ENCODE measurements at places on chromosomes 7 and 10. TPM values are rescaled to one million over a fixed set of nuclear protein-coding genes. Genes with fewer than 3 reads are reported as not detected.

The WEE2 gene
- total RNA-seq, result 0.33 TPM

The PDK4 gene
- total RNA-seq, result 0.23 TPM

The COL28A1 gene
- not detected for total RNA-seq

The TMEM254 gene
- total RNA-seq, result 16.6 TPM

The POLR2J2 gene
- total RNA-seq, result 9.4 TPM

DNA sequence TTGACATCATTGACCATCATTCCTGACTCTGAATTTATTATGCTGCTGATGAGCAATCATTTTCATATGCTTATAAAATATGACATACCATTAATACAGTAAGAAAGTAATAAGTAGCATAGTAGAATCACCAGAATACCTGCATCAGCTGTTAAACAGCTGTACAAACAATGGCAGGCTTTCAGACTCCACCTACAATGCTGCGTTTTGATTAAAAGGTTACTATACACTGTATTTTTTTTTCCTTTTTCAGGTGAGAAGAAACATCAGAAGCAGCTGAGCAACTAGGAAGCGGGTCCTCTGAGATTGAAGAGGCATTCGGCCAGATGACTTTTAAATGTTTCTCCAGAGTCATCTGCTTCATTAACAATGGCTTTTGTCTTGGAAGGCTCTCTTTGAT, 7.1 kb downstream of the ASNS start:
- H3K27me3 ChIP-seq, result peaks cover 3% of the 10 kb centered on the region
- DNase-seq, result no peak
- no peak overlapping the region for H3K27ac ChIP-seq
- no peak overlapping the region for H3K4me3 ChIP-seq

- no peaks in the 10 kb centered on the region for H3K36me3 ChIP-seq
- peak overlapping the region; percentile 96 for H3K4me3 ChIP-seq
- peak; percentile 11 for DNase-seq
- peaks cover 25% of the 10 kb centered on the region for H3K4me1 ChIP-seq
- H3K27me3 ChIP-seq, result peaks cover 5% of the 10 kb centered on the region
Measured at GRCh38 chr10:114174695-114175188, 739 bp upstream of the CCDC186 start.

- no peaks in the 10 kb centered on the region for H3K27me3 ChIP-seq
- H3K36me3 ChIP-seq, result no peaks in the 10 kb centered on the region
- no peak overlapping the region for H3K27ac ChIP-seq
- DNase-seq, result no peak
- H3K4me1 ChIP-seq, result peaks cover 10% of the 10 kb centered on the region
Measured at GRCh38 chr7:141133646-141134045, 59.8 kb downstream of the TMEM178B start.

DNA sequence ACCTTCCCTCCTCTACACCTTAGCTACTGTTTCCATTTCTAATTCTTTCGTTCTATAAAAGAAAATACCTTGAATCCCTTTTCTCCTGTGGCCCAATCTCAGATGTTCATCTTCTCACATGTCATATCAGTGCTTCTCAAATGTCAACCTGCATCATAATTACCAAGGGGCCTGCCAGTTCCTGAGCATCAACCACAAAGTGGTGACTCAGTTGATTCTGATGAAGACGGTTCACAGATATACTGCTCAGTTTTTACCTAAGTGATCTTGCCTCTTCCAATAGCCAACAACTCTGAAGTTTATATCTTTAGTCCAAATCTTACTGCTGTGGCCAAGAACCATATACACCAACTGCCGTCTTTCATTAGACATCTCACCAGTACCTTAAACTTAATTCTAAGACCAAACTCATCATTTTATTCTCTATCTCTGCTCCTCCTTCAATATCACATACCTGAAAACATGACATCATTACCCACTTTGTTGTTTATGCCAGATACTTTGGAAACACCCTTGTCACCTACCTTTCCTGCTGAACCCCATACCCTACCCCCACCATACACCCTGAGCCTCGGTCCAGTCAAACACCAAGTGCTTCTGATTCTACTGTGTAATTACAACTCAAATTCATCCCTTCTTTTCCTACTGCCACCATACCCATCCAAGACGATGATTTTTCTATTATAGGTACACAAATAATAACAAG, 115.5 kb downstream of the LMBR1 start:
- H3K4me3 ChIP-seq, result peak overlapping the region; percentile 21
- peaks cover 19% of the 10 kb centered on the region for H3K36me3 ChIP-seq
- H3K27me3 ChIP-seq, result peaks cover 2% of the 10 kb centered on the region

DNA sequence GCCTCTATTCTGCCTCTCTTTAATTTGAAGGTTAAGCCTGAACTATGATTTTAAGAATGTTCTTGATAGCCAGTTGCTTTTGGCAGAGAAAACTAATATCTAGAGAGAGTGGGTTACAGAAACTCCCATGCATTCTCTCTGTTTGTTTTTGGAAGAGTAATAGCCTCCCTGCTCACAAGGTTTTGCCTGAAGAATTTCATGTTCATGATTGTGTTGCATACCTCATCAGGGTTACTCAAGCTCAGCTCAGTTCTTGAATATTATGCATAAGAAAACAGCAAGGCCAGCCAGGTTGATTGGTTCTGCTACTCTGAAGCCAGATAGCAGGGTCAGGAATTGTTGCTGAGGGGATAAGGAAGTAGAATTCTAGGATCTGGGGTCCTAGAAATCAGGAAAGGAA, 137.4 kb downstream of the MDFIC start:
- no peaks in the 10 kb centered on the region for H3K36me3 ChIP-seq
- no peaks in the 10 kb centered on the region for H3K27me3 ChIP-seq
- H3K27ac ChIP-seq, result no peak overlapping the region
- no peak overlapping the region for H3K4me3 ChIP-seq
- no peaks in the 10 kb centered on the region for H3K4me1 ChIP-seq

- no peak overlapping the region for H3K27ac ChIP-seq
- H3K4me3 ChIP-seq, result no peak overlapping the region
- peaks cover 16% of the 10 kb centered on the region for H3K4me1 ChIP-seq
- no peak for DNase-seq
Measured at GRCh38 chr7:150857276-150858055, 5.1 kb downstream of the AOC1 start.

DNA sequence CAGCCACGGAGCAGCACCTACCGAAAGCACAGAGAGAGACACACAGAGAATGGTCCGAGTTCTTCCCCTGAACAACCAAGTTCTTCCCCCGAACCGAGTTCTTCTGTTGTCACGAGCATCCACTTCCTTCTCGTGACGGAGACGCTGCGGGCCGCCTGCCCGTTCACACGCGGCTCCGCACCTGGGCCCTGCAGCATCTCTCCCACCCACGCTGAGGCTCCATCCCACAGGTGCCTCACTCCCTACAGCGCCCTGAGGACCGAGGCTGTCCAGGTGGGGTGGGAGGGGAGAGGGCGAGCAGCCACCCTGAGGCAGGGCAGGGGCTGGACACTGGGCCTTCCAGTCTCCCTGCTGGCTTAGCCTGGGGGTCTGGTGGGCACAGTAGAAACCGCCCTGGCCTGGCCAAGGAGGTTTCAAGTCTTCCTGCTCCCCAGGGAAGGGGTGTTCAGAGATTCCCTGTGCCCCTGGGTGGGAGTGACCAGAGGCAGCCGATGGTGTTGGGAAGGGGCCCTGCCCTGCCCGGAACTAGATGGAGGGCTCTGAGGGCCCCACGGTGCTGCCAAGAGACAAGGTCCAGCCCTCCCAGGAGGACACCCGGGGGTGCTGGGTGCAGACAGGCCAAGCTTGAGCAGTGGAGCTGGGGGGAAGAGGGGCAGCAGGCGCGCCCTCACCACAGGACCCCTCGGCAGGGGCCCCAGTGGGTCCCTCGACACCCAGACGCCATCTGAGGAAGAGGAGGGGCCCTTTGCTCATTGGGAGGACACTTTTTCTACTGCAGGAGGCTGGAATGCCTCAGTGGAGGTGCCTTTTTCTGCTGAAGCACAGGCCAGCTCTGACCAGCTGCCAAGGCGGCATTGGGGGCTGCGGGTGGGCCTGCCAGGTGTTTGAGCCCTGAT, 5.2 kb upstream of the NKX6-2 start:
- H3K36me3 ChIP-seq, result no peaks in the 10 kb centered on the region
- no peak for DNase-seq
- no peak overlapping the region for H3K4me3 ChIP-seq
- no peaks in the 10 kb centered on the region for H3K4me1 ChIP-seq

- no peaks in the 10 kb centered on the region for H3K36me3 ChIP-seq
- no peak overlapping the region for H3K4me3 ChIP-seq
- H3K4me1 ChIP-seq, result peaks cover 8% of the 10 kb centered on the region
- H3K27me3 ChIP-seq, result no peaks in the 10 kb centered on the region
- DNase-seq, result no peak
Measured at GRCh38 chr10:123462246-123462645, 203.9 kb upstream of the GPR26 start.

DNA sequence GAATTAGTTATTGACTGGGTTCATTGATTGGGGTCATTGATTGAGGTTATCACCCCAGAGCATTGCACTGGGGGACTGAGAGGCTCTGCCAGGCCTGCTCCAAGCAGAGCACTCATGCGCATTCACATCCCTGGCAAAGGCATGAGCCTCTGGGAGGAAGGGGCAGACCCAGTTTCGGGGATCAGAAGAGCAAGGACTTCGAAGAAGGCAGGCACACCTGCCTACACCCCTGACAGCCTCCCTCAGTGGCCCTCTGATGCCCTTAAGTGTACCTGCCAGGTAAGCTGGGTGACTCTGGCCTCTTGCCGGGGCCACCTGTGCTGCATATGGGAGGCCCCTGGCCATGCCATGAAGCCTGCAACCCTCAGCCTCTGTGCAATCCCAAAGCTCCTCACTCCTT, 181.1 kb downstream of the PTPN20 start:
- no peak overlapping the region for H3K4me3 ChIP-seq
- peaks cover 12% of the 10 kb centered on the region for H3K27me3 ChIP-seq
- no peaks in the 10 kb centered on the region for H3K4me1 ChIP-seq
- DNase-seq, result no peak
- H3K36me3 ChIP-seq, result peaks cover 3% of the 10 kb centered on the region
- no peak overlapping the region for H3K27ac ChIP-seq

DNA sequence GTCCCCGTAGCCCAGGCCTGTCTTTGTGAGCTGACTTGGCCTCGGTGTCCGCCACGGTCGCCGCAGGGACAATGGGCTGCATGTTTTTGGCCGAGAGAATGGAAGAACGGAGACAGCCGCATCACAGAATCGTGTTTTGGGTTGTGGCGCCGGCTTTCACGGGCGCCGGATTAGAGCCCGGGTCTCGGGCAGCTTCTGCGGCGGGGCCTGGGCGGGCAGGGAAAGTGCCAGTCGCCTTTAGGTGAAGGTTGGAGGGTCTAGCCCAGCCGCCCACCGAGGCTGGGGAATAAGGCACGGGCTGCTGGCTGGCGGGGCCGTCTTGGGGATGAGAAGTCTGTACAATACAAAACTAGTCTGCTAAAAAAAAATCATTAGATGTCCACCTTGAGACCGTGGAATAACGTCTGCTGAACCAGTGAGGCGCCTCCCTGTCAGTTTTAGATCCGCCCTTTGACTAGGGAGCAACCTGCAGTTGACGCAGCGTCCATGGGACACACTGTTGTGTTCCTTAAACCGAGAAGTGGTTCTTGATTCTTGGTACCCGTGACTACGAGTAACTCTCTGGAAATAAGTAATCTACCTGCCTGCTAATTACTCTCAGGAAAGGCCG, 577 bp downstream of the DNAJB9 start:
- H3K4me3 ChIP-seq, result peak overlapping the region; percentile 99
- H3K27ac ChIP-seq, result peak overlapping the region; percentile 99
- DNase-seq, result peak; percentile 34
- peaks cover 7% of the 10 kb centered on the region for H3K27me3 ChIP-seq

- no peak for DNase-seq
- no peak overlapping the region for H3K27ac ChIP-seq
- H3K27me3 ChIP-seq, result no peaks in the 10 kb centered on the region
Measured at GRCh38 chr10:21552638-21553037, 18.6 kb downstream of the MLLT10 start.

DNA sequence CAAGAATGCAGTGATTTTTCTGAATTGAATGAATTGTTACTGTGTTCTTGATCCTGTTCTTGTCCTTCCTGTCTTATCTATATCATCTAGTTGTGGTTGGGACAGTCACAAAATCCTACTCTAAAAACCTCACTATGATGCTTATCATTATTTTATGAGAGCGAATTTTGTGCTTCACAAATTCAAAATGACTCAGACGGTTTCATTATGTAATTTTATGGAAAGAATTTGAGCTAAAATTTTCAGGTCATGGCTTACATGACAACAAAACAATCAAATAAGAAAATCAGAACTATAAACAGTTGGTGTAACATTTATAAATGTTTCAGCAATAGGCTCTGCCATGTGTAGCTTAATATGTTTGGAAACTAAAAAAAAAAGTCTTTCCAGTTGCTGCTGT, 6.9 kb downstream of the PRKAR2B start:
- no peak overlapping the region for H3K27ac ChIP-seq
- no peak overlapping the region for H3K4me3 ChIP-seq
- no peaks in the 10 kb centered on the region for H3K36me3 ChIP-seq
- H3K27me3 ChIP-seq, result peaks cover 2% of the 10 kb centered on the region
- DNase-seq, result no peak

DNA sequence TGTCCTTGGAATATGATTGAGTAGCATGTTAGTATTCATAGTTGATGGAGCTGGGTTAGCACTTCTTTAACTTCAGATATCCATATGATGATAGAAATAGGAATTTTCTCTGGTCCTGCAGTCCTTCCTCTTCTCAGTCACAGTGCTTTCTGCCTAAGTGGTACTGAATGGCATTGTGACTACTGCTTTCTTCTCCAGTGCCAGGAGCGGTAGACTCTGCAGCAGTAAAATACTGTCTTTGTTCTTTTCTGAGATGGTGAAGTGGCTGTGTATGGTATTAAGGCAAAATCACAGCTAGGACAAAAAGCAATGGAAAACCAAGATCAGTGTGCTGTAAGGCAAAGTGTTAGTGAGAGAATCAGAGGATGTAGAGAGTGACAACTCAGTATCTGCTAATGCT, 46.6 kb downstream of the C1GALT1 start:
- H3K36me3 ChIP-seq, result no peaks in the 10 kb centered on the region
- H3K4me3 ChIP-seq, result no peak overlapping the region
- no peak overlapping the region for H3K27ac ChIP-seq
- peaks cover 21% of the 10 kb centered on the region for H3K4me1 ChIP-seq
- no peaks in the 10 kb centered on the region for H3K27me3 ChIP-seq

GRCh38 chr7:80816806-80817205, 102.0 kb downstream of the SEMA3C start:
- no peaks in the 10 kb centered on the region for H3K36me3 ChIP-seq
- H3K4me1 ChIP-seq, result no peaks in the 10 kb centered on the region
- no peak overlapping the region for H3K27ac ChIP-seq
- H3K27me3 ChIP-seq, result no peaks in the 10 kb centered on the region
- DNase-seq, result no peak

GRCh38 chr10:121661451-121661851, 63.2 kb upstream of the FGFR2 start:
- H3K27ac ChIP-seq, result no peak overlapping the region
- no peak for DNase-seq
- H3K4me3 ChIP-seq, result no peak overlapping the region
- H3K36me3 ChIP-seq, result peaks cover 5% of the 10 kb centered on the region

- peaks cover 3% of the 10 kb centered on the region for H3K27me3 ChIP-seq
- no peaks in the 10 kb centered on the region for H3K4me1 ChIP-seq
- H3K27ac ChIP-seq, result no peak overlapping the region
- no peak for DNase-seq
- no peak overlapping the region for H3K4me3 ChIP-seq
Measured at GRCh38 chr7:1418505-1419309, 40.6 kb downstream of the MICALL2 start.

GRCh38 chr10:122034149-122034756, 45.3 kb downstream of the TACC2 start:
- peaks cover 2% of the 10 kb centered on the region for H3K27me3 ChIP-seq
- H3K27ac ChIP-seq, result no peak overlapping the region
- H3K36me3 ChIP-seq, result no peaks in the 10 kb centered on the region

- peaks cover 10% of the 10 kb centered on the region for H3K4me1 ChIP-seq
- no peak overlapping the region for H3K27ac ChIP-seq
- no peaks in the 10 kb centered on the region for H3K36me3 ChIP-seq
- no peak overlapping the region for H3K4me3 ChIP-seq
Measured at GRCh38 chr7:108246227-108246837, 116.2 kb upstream of the LAMB4 start.

Data from endothelial cell (in vitro differentiated cells).